ENCODE measurements at places on chromosomes 11 and 22. TPM values are rescaled to one million over a fixed set of nuclear protein-coding genes. Genes with fewer than 3 reads are reported as not detected.
A peak's percentile ranks its signal among the peaks of the same experiment; 100 is the strongest.

The TPBGL gene
- total RNA-seq: 0.16 TPM

The NAALADL1 gene
- 30.1 TPM for total RNA-seq

The KCNQ1OT1 gene
- total RNA-seq: 0.21 TPM

DNA sequence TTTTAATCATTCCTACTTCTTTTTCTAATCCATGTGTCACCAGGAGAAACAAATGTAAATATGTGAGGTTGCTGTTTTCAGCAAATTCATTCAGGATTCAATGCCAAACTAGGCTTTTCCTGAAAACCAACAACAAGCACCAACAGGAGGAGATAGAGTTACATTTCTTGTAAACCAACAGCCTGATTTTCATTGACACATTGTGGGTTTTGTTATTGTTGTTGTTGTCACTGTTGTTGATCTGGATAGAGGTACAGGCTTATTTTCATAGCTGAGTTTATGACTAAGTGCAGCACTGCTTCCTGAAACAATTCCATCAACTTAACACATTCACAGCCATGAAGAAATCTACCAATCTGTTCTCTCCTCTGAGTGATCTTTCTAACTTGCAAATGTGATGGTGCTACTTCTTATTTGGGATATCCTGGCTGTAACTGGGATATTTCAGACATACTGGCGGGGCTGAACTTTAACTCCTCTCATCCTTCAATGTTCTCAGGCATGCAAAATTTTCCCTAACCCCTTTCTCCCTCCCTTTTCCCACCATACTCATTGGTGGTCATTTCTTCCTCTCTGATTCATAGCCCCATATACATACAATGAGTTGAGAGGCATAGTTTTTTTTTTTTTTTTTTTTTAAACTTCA, 65.5 kb downstream of the ME3 start:
- DNase-seq: no peak

GRCh38 chr11:10476342-10476741, 21.3 kb downstream of the AMPD3 start:
- no peak for DNase-seq

- no peak for DNase-seq
These were observed 18.2 kb downstream of the SLC5A4 start for GRCh38 chr22:32236970-32237369.

GRCh38 chr11:108111126-108111525, 10.2 kb upstream of the ACAT1 start:
- DNase-seq: no peak

DNA sequence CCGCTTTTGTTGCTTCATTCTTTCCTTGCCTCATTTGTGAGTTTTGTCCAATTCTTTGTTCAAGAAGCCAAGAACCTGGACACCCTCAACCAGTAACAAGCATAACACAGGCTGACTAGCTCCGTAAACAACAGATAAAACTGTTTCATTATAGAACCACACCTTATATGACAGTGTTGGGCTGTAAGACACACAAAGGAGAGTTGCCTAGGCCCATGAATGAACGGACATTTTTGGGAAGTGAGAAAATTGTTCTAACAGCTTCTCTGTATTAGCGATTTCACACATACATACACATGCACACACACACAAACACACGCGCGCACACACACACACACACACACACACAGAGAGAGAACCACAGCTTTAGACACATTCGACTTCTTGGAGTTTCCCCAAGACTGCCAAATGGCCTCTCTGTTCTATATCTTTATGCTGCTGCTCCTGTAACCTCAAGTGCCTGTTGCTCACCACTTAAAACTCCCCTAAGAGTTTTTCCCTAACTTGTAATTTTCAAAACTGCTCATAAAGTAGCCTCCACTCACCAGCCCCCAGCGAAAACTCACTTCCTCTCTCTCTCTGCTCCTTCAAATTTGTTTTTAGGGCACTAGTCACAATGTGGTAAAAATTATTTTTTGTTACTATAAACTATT, 35.9 kb downstream of the CTSC start:
- DNase-seq: no peak

GRCh38 chr11:120271672-120272071, 31.7 kb downstream of the POU2F3 start:
- DNase-seq: no peak

GRCh38 chr22:21622011-21622918, 7.6 kb downstream of the YDJC start:
- no peak for DNase-seq

- DNase-seq: peak; percentile 2
These were observed 1.9 kb downstream of the ELMOD1 start for GRCh38 chr11:107592813-107593212.

DNA sequence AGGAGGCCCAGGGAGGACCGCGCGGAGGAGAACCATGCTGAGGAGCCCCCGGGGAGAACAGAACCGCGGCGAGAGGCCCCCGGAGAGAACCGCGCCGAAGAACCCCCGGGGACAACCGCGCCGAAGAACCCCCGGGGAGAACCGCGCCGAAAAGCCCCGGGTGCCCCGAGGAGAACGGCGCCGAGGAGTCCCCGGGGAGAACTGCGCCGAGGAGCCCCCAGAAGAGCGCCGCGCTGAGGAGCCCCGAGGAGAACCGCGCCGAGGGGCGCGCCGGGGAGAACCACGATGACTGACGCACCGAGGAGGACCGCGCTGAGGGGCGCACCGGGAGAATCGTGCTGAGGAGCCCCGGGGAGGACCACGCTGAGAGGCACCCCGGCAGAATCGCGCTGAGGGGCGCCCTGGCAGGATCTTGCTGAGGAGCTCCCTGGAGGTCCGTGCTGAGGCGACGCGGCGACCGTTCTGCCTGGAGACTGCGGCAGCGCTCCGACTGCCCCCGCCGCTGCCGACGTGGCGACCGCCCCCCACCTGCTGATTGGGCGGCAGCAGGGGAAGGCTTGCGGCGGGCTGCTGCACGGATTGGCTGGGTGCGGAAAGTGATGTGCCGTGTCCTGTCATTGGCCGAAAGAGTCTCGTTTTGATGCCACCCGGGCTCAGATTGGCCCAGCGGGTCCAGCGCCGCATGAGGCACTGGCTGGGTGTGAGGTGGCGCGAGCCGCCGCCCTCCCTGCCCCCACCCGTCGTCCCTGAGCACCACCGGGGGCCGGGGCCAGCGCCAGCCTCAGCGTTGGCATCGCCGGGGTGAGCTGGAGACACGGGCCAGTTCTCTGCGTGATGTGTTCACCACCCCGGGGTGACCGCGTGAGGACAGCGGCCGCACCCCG, at the start of gene KCNQ1OT1:
Gene KCNQ1OT1 (minus strand): TSS at position 464 of the 884 bp plus-strand sequence.
- peak; percentile 77 for DNase-seq

DNA sequence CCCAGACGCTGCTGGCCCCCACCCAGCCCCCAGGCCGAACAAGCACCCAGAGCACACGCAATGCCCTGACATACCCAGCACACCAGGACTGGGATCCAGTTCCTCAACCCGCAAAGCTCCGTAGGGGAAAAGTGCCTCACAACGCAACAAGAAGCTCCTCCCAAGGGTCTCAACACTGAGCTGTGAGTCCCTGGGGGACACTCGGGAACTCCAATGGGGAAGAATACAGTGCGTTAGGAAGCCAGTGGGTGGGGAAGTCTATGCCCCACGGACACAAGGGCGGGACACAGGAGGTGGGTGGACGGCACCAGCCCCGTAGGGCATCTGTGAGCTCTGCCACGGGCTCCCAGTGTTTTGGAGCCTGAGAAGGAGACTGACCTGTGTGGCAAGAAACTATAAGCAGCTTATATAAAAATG, 1.6 kb downstream of the DEAF1 start:
- DNase-seq: no peak

- no peak for DNase-seq
These were observed 14.4 kb downstream of the DCDC1 start for GRCh38 chr11:31355131-31355530.
